ENCODE measurements at places on chromosomes 7 and 10.
A peak's percentile ranks its signal among the peaks of the same experiment; 100 is the strongest.

- DNase-seq, result no peak
Observed at GRCh38 chr7:141990011-141990725, 5.5 kb upstream of the MGAM start.

GRCh38 chr7:85237721-85238120 lies 50.9 kb upstream of the SEMA3D start:
- DNase-seq, result peak; percentile 68

GRCh38 chr10:128780156-128780761 lies 654.0 kb upstream of the MKI67 start:
- DNase-seq, result no peak

DNA sequence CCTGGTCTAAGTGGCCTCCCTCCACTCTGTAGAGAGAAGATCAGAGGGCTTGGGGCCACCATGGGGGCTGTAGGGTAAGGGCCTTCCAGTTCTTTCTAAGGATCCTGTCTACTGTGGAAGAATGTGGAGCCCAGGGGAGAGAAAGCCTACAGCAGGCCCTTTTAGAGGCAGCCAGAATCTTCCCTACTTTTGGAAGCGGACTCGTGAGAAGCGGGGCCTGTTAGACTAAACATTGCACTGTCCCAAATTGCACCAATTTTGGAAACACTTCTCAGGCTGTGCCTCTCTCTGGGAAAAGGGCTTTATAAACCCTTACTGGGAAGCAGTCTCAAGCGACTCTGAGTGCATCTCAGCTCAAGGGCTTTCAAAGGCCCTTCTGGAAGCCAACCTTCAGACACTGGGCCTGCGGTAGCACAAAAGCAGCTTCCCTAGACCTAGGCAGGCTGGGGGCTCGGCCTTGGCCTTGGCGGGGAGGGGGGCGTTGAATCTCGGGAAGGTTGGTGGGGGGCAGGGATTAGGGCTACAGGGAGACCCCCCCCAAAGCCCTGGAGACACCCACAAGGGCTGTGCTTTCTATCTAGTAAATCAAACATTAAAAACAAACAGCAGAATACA lies 298.1 kb downstream of the GFRA1 start:
- no peak for DNase-seq

DNA sequence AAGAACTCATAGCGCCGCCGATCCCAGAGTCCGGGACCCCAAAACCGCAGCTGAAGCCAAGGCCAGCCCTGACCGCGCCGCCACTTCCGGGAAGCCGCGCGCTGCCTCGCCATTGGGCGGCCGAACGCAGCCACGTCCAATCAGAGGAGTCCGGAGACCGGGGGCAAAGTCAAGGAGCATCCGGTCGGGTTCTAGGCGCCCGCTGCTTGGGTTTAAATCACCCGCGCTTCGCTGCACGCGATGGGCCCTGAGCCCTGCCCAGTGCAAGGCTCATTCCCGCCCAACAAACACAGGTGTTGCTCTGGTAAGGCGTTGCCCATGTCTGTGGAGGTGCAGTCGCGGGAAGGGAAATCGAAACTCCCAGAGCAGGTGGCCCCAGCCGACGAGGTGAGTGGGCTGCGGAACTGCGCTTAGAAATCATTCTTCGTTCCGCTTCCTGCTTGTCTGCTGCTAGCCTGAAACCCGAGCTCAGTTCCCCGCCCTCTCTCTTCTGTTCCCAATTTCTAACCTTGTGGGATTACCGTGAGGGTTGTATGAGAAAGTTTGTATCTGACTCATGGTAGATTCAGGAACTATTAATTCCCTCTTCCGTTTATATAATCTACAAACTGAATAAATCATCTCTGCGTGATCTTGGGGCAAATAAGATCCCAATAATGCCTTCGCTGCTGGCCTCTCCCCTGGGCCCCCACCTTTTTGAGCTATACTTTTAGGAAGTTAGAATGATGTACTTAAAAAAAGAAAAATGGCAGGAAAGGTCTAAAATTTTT lies at the start of gene DCLRE1C:
Gene DCLRE1C, minus strand, starts transcription at position 96 of the 770 bp plus-strand sequence. Its CDS starts 86 bp downstream, at position 10.
- peak; percentile 87 for DNase-seq

- DNase-seq, result no peak
Observed at GRCh38 chr10:15540727-15541126, 169.6 kb upstream of the FAM171A1 start.

- DNase-seq, result no peak
Observed at GRCh38 chr10:6123532-6123931, 34.7 kb downstream of the RBM17 start.

DNA sequence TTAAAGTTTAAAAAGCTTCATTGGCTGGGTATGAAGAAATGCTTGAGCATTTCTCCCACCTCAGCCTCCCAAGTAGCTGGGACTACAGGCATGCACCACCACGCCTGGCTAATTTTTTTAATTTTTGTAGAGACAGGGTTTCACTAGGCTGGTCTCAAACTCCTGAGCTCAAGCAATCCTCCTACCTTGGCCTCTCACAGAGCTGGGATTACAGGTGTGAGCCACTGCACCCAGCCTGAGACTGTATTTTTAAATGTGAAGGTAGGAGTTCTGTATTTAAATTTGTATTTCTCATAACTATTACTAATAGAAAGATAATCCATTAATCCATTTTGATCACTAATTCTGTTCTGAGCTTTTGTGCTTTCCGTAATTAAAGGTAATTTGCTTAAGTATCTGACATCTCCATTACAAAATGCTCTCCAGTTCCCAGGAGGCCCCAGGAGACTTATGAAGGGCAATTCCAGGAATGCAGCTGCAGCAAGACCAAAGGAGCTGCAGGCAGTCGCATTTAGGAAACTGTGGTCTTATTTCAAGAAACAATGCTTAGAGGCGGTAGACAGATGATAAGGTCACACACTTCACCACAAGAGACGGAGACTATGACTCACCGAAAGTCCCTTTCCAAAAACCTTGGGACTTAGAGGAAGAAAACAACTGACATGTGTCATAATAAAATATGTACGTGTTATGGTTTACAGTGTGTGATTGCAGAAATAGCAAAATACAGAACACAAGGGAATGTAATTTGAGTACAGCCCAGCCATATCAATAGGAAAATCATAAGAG lies 23.3 kb downstream of the YAE1 start:
- peak; percentile 88 for DNase-seq

All from fibroblast of skin of abdomen (primary cell).